ENCODE measurements at places on chromosomes 2 and 18. TPM values are rescaled to one million over a fixed set of nuclear protein-coding genes. Genes with fewer than 3 reads are reported as not detected.

- no peak for DNase-seq
Measured at GRCh38 chr2:113162173-113162572, 11.6 kb upstream of the PSD4 start.

DNA sequence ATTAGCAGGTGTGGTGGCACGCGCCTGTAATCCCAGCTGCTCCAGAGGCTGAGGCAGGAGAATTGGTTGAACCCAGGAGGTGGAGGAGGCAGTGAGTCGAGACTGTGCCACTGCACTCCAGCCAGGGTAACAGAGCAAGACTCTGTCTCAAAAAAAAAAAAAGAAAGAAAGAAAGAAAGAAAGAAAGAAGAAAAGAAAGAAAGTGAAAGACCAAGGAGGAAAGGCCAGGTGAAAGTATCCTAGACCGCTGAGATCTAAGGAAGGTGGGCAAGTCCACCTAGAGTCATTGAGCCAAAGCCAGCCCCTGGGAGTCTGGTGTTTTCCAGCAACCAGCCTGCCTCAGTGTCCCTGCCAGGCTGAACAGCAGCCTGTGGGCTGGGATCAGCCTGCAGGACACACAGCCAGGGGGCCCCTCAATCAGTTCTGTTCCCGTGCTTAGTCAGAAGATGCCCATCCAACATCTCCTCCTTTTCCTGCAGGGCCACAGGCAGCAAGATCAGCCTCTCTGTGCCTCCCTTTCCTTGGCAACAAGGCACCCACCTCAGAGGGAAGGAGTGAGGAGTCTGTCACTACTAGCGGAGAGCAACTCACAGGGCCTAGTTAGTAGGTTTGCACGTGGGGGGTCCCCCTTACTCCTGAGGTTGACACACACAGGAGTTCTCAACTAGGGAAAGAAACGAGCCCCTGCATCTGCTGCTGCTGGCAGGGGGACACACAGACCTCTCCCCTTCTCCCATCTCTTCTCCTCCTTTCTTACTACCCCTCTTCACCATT, 64.1 kb downstream of the SMAD7 start:
- DNase-seq, result no peak

DNA sequence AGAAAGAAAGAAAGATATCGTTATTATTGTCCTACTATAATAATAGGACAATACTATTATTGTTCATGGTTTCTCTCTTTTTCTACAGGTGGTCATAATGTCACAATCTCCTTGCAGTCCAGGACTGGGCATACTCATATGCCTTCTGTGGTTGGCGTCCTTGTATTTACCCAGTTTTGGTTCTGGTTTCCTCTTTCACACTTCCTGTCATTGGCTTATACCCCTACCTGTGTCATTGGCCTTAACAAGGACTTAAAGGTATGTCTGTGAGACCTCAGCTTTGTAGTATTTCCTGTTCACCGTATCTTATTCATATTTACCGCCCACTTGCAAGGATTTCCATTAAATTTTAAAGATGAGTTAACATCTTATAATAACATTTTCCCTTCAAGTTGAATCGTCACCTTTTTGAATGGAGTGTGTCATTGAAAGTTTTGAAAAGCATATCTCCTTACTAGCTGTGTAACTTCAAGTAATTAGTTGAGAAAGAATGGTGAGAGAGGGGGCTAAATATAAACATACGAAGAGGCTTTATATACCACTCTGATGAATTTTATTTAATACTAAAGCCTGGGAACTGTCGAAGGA, 36.5 kb upstream of the HTR2B start:
- no peak for DNase-seq

GRCh38 chr2:53265544-53266299, 501.9 kb upstream of the CHAC2 start:
- no peak for DNase-seq

DNA sequence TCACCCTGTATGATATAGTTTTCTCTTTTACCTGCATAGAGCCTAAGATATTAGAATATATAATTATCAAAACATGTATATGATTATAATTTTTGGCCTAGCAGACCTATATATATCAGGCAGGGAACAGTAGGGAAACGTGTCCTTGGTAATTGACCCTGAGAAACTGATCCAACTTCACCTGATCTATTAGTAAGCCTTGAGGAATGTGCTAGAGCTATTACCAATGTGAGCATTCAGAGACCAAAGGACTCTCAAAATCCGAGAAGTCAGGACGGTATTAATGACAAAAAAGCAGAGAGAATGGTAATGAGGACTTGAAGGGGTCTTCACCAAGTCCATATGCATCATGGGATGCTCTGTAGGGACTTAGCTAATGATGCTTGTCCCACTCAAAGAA, 571.9 kb downstream of the CPS1 start:
- no peak for DNase-seq

DNA sequence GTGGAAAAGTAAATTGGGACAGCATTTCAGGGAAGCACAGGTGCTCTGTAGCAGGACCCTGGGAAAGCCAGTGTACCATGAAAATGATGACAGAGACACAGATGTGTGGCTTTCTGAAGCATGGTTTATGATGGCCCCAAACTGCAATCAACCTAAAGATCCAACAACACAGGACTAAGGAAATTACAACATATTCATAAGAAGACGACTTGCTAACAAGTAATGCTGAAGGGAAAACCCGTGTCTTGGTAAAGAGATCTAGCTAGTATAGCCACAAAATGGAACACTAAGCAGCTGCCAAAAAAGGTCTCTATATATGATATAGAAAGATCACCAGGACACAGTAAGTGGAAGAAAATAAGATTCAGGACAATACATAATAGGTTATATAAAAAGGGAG, 53.2 kb downstream of the UXS1 start:
- no peak for DNase-seq

Gene ELOA2
- total RNA-seq, result not detected

DNA sequence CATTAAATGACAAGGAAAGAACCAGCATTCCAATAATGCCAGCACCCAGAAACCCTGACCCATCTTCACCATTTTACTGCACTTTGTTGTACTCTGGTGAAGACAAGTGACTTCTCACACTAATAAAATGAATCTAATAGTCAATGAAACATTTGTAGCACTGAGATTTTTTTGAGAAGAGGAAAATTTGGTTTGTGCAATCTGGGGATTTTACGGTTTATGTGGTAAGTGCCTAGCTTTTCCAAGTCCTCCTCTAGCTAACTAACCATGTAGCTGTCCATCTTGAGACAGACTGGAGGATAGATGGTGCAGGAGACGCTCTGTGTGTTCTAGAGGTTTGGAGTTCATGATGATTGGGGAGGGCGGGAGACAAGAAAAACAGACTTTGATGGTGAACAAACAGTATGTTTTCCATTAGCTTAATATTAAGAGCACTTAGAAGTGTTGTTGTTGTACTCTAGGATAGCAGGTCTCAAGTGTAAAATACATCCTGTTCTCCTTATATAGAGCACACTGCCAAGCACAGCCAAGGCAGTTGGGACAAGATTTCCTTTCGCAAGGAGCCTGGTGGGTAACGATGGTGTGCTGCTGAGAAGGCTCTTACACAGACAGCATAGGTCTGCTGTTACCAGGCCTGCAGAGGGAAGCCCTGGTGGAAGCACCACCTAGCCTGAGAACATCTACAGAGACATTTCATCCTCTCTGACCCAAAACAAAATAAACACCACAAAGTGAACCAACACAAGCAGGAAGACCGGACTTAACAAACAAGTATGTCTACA, 83.7 kb downstream of the BCL11A start:
- no peak for DNase-seq

GRCh38 chr2:137842430-137842829, 121.8 kb upstream of the HNMT start:
- no peak for DNase-seq

GRCh38 chr18:78903436-78904178, 76.0 kb upstream of the SALL3 start:
- DNase-seq, result no peak

DNA sequence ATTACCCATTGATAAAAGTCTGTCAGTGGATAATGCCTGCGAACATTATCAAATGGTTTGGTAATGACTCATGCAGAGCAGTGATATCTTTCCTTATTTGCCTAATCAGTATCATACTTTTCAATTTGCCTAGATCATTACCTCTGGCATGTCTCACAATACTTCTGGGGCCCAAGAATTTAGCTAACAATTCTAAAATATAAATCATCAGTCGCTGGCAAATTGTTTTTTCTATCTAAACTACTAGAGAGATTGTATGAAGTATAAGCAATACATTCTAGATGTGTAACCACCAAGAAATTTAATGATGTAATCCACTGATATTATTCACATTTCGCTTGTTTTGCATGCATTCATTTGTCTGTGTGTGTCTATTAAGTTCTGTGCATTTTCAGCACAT, 191.2 kb upstream of the CDH19 start:
- DNase-seq, result no peak

Gene PLGLB2
- total RNA-seq, result 2.0 TPM

DNA sequence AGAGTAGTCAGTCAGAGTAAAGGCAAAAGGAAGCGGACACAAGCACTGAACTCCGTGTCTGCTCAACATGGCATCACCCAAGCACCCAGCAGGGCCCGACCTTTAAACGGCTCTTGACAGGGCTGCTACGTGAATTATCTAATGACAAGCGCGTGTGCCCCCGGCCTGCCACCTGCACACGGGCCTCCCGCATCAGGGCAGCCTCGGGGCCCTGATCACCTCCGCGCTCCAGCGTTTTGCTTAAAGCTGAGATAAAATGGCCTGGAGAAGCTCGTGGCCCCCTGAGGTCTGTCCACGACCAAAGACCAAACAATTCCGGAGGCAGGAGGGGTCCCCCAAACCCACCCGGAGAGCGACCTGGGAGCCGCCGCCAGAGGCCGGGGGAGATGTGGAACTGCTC, 376 bp downstream of the NDUFA10 start:
- peak; percentile 17 for DNase-seq

DNA sequence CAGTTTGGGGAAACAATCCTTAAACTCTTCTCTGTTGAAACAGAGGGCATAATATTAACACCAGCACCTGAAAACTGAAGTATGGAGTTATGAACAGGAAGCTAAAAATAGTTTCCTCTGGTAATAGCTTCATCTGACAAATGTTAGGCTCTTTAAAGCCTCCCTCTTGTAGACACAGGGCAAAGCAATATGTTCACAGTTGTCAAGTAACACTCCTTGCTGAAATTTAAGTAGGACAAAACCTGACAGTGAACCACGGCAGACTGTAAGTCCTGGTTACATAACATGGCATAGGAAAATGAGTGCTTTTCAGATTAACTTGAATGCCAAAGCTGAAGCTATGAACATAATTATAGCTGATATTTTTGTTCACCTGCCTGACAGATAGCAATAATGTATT, 172.9 kb downstream of the CMPK2 start:
- no peak for DNase-seq

Gene EN1
- total RNA-seq, result not detected

DNA sequence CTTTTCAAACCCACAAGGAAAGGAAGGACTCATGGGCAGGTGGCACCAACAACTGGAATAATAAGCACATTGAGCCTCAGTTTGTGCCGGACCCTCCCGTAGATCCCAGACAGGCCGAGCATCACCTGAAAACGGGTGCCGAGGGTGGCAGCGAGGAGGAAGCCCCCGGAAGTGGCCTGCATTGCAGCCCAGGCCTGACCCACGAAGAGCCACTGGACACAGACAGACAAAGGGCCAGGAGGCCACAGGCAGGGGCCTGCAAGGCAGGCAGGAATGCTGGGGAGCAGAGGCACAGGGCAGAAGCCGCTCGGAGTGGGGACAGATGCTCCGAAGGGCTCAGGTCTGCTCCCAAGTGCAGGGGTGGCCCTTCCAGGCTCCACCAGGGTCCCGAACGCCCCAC, 31.7 kb downstream of the MTERF4 start:
- DNase-seq, result no peak

GRCh38 chr18:37582261-37582660, 16.7 kb upstream of the CELF4 start:
- DNase-seq, result no peak

GRCh38 chr2:164412831-164413230, 208.5 kb downstream of the GRB14 start:
- no peak for DNase-seq

DNA sequence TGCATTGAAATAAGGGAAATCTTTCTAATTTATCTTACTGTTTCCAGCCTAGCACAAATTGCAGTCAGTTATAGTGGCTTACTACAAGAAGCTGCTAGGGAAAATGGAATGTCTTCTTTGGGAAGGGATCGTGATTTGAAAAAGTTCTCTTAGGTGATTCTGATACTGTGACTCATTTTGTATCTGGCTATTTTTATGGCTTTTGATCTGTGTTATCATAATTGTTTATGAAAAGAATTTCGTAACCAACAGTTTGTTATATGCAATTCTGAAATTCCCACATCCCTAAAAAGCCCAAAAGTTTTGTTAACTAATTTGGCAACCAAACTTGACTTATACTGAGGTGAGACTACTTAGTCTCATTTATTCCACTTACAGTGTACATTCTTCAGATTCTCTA, 12.4 kb downstream of the PTPN4 start:
- DNase-seq, result no peak
